ENCODE measurements at places on chromosomes 13 and 19.

DNA sequence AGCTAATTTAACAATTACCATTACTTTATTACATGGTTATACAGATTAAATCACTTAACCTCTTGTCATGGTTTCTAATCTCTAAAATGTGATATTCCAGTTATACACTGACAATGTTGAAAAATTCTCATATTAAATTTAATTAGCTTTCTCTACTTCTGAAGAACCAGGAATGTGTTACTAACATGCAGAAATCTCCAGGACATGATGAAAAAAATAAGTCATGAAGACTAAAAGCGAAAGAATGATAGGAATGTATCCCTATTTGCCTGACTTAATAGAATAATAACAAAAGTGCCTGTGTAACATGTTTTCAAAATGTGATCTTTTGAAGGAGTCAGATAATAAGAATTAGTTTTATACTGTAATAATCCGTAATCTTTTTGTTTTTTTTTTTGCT lies 2823.7 kb upstream of the PCDH20 start:
- DNase-seq = no peak

DNA sequence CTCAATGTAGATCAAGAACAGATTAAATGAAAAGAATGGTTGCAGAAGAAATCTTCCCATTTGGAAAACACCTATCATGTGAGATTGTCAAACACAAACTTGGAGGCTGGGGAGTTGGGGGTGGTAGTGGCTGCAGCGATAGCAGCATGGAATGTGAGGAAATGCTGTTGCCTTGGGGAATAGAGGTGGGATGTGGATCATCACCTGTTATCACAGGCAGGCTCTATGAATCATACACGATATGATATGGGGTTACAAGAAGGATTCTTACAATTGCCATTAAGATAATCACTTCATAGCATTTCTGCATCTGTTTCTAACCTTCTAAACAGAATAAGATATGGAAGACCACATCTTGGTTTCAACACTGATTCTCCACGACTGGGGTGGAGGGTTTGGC lies 88.7 kb downstream of the RNASEH2B start:
- DNase-seq = no peak

DNA sequence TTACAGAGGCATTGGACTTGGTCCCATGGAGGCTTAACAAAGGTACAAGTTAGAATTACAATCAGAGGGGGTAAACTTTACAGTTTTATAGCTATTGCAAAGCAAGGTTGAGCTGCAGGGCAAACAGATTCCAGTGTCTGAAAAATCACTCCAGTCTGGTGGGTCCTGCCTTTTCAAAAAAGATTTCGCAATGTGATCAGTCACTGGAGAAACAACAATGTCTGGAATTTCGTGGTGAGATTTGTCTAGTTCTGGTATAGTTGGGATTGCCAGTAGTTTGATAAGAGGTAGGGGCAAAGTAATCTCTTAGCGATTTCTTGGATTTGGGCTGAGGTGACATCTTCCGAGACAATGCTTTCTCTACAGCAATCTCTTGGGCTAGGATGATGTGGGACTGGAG lies 1198.2 kb upstream of the PCDH9 start:
- no peak for DNase-seq

- DNase-seq = peak; percentile 27
Measured at GRCh38 chr13:42377640-42378382, 105.9 kb downstream of the AKAP11 start.

DNA sequence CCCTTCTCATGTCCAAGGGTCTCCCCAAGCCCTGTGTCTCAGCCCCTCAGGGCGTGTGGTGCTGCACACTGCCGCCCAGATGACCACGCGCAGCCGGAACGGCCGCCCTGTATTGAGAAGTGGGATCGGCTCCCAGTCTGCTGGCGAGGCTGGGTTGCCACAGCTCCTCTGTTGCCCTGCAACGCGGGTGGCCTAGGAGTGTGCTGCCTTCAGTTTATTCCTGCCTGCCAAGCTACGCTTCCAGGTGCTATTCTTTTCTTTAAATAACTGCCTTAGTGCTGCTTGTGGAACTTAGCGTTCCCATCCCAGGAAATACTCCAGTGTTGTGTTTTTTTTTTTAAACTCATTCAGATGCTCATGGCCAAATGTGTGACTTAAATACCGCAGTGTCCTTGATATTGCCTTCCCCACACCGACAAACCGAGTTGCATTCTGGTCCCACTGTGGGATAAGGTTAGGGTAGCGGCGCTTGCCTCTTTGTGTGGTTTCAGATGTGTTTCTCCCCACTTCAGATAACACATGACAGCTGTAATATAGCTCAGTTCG lies 16.6 kb downstream of the ACTN4 start:
- DNase-seq = no peak
